ENCODE measurements at places on chromosomes 1 and 21.

DNA sequence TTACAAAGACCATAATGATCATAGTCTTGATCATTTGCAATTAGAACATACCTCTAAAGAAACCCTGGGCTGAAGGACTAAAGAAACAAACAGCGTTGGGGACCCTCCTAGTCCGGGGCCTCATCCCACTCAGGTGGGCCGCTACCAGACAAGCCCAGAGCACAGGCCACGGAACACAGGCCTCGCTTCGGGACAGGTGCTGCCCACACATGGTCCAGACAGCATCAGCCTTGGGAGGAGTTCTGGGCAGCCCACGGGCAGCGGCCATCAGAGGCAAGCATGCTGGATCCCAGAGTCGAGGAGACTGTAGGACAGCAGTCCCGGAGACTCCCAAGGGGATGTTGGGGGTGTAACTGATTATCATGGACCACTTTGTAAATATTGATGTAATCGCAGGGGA, 4.9 kb downstream of the C2CD2 start:
- no peak for DNase-seq

DNA sequence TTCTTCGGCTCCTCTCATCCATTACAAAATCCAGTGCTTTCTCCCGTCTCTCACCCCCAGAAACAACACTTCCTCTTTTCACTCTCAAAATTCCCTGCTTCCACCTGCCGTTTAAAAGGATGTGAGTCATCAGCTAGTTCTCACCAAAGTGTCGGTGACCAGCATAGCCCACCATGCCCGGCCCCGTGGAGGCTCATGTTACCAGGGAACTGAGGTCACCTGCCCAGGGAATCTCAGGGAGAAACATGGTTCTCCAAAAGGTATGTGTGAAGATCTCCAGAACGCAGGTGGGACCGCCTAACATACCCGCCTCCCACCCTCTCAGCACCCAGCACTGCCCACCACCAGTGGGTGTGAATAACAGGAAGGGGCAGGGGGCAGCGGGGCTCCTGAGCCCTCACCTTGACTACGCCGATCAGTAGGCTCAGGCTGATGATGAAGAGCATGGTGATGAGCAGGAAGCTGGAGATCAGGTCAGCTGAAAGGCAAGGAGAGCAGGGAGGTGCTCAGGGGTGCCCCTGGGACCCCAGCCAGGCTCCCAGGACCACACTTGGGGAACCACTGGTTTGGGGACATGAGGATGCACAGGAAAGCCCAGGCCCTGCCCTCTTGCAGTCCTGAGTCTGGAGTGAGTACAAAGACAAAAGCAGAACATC, 16.2 kb downstream of the LAPTM5 start:
- no peak for DNase-seq

- DNase-seq = no peak
Observed at GRCh38 chr1:110239441-110240430, 29.6 kb downstream of the KCNC4 start.

DNA sequence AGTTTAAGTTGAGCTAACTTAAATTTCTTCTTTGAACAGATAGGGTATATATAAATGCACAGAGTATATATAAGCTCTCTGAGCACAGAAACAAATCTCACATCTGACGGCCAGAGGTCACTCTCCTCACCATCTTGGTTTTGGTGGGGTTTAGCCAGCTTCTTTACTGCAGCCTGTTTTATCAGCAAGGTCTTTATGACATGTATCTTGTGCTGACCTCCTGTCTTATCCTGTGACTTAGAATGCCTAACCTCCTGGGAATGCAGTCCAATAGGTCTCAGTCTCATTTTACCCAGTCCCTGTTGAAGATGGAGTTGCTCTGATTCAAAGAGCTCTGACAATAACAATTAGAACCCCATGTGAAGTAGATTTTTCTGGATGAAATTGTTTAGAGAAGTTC, 1.6 kb upstream of the MOV10 start:
- DNase-seq = no peak

GRCh38 chr1:178086294-178086693, 7.6 kb upstream of the RASAL2 start:
- no peak for DNase-seq

DNA sequence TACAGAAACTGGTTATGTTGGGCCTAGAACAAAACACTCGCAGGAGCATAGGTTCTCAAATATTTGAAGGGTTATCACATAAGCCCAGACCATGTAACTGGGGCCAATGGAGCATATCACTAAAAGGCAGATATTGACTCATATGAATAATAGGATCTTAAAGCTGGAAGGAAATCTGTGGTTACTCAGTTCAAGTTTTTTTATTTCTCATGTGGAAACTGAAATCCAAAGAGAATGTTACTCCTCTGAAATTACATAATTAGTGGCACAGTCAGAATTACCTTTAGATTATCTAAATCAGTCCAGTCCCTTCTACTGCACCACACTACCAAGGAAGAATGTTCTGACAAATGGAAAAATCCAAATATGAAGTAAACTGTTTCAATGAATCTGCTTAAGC, 12.0 kb downstream of the SLAMF8 start:
- no peak for DNase-seq

GRCh38 chr1:55060133-55060999, 21.0 kb downstream of the PCSK9 start:
- DNase-seq = no peak

DNA sequence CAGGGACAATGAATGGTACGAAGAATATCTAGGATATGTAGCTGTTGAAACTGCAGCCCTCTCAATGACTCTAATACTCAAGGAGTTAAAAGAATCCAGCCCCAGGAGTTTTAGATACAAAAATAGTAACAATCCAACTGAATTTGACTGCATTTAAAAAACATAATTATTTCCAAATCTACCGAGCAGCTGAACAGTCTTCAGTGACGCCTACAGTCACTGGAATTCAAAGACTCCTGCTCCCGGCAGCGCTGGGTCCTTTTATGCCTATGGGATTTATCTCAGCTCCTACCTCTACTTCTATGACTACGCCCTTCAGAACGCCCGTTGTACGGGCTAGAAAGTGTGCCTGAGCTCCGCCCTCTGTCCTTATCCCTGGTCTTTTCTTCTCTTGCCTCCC, 55.7 kb downstream of the WARS2 start:
- no peak for DNase-seq

- DNase-seq = no peak
Observed at GRCh38 chr1:192350356-192350755, 33.6 kb downstream of the RGS21 start.

DNA sequence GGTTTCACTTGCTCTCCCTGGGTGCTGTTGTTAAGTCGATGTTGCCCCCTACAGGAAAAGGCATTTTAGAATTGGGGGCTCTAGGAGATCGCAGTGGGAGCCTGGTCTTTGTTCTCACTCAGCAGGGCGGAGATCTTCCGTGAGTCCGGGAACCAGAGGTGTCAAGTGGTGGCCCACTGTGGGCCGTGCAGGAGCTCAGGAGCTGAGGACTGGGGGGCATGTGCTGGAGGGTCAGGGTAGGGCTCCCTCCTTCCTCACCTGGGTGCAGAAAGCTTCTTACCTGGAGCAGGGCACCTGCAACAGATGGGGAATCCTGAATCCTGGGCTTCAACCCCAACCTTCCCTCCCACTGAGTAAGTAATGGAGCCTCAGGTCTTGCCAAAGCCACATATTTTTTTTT, 392.7 kb downstream of the NPHP4 start:
- DNase-seq = no peak

DNA sequence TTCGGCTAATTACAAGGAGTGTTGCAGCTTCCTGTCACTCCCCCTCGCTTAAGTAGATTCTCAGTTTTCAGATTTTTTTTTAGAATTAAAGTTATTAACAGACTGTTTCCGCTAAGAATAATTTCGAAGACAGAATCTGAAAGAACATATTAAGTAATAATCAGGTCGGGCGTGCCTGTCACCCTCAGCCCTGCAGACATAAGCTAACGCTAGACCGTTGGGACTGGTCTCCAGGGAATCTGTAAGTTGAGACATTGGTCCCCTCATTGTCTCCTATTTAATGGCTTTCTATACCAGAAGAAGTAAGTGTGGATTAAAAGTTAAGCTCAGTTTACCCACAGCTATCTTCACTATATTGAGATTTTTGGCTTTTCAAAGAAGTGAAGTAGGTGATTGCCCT, 14.5 kb downstream of the NMNAT1 start:
- DNase-seq = no peak

DNA sequence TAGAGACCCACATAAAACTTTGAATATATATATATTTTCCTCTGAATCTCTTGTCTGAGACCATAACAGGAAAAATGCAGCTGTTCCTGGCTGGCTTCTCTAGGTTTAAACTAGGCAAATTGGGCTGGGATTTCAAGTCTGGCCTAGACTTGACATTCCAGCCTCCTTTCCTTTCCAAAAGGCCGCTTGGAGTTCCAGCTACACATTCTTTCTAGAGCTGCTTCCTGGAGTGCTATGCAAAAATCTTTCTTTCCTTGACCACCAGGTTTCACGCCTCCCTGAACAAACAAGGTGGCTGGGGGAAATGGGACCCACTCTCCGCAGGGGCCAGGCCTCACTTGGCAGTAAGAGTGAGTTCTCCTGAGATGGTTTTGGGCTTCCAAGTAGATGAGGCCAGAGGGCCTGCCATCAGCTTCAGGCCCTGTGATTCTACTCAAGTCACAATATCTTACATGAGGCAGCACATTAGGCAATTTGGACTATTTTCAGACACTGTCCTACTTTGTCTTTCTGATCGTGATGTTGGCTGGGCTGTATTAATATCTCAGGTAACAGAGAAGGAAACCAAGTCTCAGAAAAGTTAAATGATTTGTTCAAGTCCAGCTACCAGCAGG, 102.4 kb downstream of the FAM78B start:
- DNase-seq = no peak

DNA sequence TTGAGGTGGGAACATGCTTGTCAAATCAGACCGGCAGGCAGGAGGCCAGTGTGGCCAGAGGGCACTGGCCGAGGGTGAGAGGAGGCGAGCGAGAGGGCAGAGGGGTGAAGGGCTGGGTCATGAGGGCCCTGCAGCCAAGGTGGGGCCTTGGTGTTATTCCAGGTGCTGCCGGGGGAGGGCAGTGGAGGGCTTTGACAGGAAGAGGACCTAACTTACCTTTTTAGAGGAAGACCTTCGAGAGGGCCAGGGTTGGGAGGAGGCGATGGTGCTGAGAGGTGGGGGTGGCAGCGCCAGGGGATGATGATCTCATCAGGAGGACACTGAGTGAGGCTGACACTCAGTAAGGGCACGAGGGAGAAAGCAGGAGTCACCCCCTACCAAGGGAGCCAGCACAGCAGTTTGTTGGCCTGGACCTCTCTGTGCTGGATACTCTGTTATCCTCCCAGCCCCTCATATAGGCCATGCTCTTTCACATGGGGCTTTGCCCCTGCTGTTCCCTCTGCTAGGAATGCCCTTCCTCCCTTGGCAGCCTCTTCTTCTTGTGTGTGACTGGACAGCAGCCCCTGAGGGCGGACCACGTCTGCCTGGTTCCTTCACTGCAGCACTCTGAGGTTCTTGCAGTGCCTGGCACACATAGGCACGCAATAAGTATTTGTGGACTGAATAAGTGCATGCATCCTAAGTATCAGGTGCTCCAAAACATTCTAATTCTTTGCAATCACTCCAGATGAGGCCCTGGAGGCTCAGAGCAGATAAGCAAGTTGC, 7.5 kb upstream of the TTC22 start:
- DNase-seq = no peak

DNA sequence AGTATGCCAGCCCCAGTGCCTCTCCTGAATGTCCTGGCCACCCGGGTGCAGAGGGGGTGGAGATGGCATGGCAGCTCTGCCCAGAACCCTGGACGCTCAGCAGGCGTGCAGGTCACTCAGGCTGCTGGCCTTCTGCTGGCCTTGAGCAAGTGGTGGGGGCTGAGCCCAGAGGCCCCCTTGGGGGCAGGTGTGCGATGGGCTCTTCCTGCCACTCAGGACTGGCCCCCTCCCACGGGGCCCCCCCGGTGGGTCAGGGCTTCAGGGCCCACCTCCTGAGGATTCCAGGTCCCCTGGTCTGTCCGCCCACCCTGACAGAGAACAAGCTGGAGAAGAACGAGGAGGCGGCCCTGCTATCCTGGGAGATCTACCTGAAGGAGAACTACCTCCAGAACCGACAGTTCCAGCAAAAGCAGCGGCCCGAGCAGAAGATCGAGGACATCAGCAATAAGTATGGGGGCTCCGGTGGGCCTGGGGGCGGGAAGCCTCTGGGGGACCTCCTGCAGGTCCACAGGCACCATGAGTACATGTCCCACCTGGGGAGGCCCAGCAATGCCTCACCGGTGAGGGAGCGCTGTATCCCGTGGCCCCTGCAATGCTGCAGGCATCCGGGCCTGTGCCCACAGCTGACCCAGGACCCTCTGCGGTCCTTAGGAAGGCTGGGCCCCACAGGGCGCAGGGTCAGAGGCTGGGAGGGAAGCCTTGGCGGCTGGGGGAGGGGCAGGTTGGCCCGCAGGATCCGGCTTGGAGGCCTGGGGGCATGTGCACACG, 37.0 kb upstream of the LRRC3 start:
- DNase-seq = no peak

DNA sequence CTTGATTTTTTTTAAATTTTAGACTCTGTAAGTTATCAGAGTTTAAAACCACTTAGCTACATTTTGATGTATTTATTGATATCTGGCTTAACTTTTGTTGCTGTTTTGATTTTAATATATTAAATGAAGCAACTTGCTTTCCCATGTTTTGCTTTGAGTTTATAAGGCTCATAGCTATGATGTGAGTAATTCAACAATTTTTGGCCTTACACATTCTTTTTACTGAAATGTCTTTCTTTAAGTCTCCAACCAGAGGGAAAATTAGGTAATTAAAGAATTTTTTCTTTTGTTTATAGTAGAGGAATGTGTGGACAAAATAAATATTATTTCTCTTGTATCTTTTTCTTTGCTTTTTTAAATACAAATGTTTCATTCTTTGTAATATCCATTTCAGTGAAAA, 258.3 kb upstream of the ADAMTS5 start:
- DNase-seq = no peak

- no peak for DNase-seq
Observed at GRCh38 chr1:109231066-109231465, 17.3 kb downstream of the SARS1 start.

DNA sequence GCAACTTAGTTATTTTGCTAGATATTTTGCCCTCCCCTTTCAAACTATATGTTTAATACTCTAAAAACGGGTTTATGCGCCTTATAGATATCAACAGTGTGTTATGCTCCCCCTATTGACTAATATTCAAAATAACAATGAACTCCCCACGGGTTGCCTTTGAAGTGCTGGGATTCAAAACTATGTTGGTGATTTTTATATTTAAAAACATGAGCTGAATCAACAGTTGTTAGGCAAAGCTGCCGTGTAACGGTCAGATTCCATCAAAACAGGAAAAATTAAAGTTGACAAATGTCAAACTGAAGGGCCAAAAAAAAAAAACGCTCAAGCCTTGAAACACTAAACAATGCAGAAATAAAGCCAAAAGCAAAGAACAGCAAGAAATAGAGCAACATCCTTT, 2.5 kb downstream of the TGFBR3 start:
- no peak for DNase-seq

DNA sequence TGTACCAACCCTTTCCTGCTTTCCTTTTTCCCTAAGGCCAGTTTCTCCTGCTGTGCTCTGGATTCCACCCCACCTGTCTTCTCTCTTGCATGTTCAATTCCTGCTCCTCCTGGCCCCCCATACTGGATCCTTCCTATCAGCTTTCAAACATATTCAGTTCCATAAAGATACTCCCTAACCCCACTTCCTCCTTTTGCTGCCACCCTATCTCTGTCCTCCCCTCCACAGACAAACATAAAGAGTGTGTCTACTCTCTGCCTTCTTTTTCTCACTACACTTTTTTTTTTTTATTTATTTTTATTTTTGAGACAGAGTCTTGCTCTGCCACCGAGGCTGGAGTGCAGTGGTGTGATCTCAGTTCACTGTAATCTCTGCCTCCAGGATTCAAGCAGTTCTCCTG, 16.9 kb upstream of the RPF1 start:
- no peak for DNase-seq

All from stimulated activated CD4-positive, alpha-beta T cell treated with anti-CD3 and anti-CD28 coated beads, Interleukin-4, amount 100 ng/mL, for 48 hours (primary cell).